ENCODE measurements at places on chromosomes 1 and 21. TPM values are rescaled to one million over a fixed set of nuclear protein-coding genes. Genes with fewer than 3 reads are reported as not detected.

DNA sequence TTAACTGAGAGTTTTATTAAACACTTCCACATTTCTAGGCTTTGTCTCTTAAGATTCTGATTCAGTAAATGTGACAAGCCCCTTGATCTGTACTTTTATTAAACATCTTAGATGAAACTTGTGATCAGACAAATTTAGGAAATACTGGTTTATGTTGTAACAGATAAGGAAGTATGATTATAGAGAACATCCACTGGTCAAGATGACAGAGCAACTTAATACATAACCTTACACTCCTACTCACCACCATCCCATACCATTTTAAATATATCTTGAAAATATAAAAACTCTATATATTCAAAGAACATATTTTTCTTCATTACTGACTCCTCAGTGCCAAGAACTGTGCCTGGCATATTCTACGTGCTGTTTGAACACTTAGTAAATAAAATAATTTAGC, 217.5 kb downstream of the LRRC40 start:
- no peak overlapping the region for H3K27ac ChIP-seq
- DNase-seq = no peak
- H3K36me3 ChIP-seq = no peaks in the 10 kb centered on the region

- no peak overlapping the region for H3K27ac ChIP-seq
- H3K36me3 ChIP-seq = peaks cover 66% of the 10 kb centered on the region
- no peaks in the 10 kb centered on the region for H3K27me3 ChIP-seq
- H3K4me3 ChIP-seq = no peak overlapping the region
- DNase-seq = no peak
- peaks cover 20% of the 10 kb centered on the region for H3K4me1 ChIP-seq
Measured at GRCh38 chr1:111463029-111463683, 10.6 kb upstream of the C1orf162 start.

GRCh38 chr1:153354515-153355193, 3.0 kb upstream of the S100A9 start:
- no peak overlapping the region for H3K27ac ChIP-seq
- H3K36me3 ChIP-seq = no peaks in the 10 kb centered on the region
- no peak overlapping the region for H3K4me3 ChIP-seq
- H3K4me1 ChIP-seq = peaks cover 11% of the 10 kb centered on the region
- peaks cover 24% of the 10 kb centered on the region for H3K27me3 ChIP-seq

Gene HPDL
- total RNA-seq = 16.8 TPM

DNA sequence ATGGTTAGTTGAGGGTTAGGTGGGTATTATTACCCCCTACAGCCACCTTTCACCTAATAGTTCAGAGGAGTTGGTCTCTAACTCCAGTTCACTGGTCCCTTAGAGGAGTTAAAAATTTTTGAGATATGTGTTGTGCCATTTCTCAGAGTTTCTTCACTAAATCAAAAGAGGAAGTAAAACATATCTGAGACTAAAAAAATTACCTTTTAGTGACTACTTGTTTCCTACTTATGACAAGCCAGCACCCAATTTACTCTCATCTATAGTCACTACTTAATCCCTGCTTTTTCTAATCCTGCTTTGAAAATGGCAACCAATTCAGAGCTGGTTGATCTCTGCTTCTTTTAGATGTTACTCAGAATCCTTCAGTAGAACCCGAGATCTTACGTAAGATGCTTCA, 1316.8 kb upstream of the B3GALT2 start:
- H3K4me3 ChIP-seq = no peak overlapping the region
- H3K4me1 ChIP-seq = no peaks in the 10 kb centered on the region
- no peak overlapping the region for H3K27ac ChIP-seq
- H3K27me3 ChIP-seq = no peaks in the 10 kb centered on the region
- no peak for DNase-seq

Gene LORICRIN
- not detected for total RNA-seq

DNA sequence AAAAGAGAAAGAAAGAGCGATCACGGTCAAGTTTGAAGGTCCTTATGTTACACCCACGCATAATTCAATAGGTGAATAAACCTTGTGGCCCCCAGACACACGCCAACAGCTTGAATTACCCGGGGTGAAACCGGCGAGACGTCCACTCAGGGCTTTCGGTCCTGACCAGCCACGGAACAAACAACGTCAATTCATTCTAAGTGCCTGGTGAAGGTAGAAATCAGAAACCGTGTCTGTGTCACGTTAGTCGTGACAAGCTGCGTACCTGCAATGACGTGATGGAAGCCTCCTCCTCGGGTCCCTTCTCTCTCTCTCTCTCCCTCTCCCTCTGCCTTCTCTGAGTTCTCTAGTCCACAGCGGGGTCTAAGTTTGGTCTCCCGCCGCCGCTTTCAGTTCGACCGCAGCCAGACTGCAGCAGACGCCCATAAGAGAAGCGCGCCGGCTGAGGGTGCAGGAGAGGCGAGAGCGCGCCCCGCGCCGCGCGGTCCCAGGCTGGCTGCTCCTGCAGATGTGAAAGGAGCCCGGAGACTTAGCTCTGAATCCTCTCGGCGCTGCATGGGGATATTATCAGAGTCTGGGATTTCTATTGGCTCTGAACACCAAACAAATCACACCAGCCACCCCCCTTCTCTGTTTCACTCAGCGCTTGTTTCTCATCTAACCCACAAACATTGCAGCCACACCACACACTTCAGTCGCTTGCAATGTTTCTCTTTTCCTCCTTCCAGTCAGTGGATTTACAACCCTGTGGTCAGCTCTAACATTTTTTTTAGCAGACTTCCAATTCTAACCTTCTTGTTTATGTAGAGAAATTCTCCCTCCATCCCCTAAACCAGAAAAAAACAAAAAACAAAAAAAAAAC, at the start of gene GREM2:
Gene GREM2, minus strand, starts transcription at position 537 of the 862 bp plus-strand sequence. CDS start 118,680 bp downstream, outside the sequence.
- peak; percentile 49 for DNase-seq
- H3K27ac ChIP-seq = no peak within 1 kb of the TSS
- H3K4me3 ChIP-seq = peak within 1 kb of the TSS; percentile 82
- peaks cover 36% of the 10 kb centered on the region for H3K27me3 ChIP-seq
- peaks cover 30% of the 10 kb centered on the region for H3K4me1 ChIP-seq

Gene COL8A2
- total RNA-seq = 0.08 TPM

DNA sequence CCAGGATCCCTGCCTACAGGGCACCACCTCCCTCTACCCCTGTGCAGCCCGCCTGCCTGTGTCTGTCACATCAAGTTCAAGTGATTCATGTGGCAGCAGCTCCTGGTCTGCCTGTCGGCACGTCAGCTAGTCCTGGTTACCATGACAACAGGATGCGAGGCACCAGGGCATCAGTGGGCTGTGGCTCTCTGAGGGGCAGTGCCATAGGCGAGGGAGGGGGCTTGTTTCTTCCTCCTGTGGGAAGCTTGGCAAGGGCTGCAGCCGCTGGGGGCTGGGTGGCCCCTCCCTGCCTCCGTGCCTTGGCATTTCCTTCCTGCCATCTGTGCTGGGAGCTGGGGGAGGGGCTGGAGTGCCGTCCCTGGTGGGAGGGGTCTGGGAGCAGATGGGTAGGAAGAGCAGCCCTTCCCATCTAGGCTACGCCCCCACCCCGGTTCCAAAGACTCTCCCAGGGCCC, 43.1 kb downstream of the FOXO6 start:
- peak; percentile 46 for DNase-seq
- H3K27ac ChIP-seq = no peak overlapping the region
- H3K36me3 ChIP-seq = no peaks in the 10 kb centered on the region
- H3K4me3 ChIP-seq = no peak overlapping the region

DNA sequence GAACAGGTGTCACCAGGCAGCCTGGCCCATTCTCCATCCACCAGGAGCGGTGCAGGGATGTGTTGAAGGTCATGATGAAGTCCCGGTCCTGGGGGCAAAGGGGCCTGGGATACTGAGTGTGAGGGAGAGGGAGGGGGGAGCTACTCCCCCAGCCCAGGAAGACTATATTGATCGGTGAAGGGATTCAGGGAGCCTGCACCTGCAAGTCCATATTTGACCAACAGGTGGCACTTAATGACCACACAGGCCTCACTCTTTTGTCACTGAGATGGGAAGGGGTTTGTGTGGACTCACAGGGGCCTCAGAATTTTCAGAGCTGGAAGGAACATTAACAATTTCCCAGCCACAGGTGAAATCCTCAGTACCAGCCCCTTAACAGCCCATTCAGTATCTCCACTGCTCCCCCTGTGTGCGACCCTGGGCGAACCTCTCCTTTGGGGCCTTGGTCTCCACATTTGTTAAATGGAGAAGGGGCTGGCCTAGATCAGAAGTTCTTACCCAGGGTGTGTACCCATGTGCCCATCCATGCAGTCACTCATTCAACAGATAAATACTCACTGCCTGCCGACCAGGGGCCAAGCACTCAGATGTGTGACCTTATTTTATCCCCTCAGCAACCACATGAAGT, 55.6 kb downstream of the NKAIN1 start:
- no peak overlapping the region for H3K27ac ChIP-seq
- no peaks in the 10 kb centered on the region for H3K36me3 ChIP-seq
- no peak overlapping the region for H3K4me3 ChIP-seq
- H3K27me3 ChIP-seq = peaks cover 18% of the 10 kb centered on the region
- H3K4me1 ChIP-seq = peaks cover 9% of the 10 kb centered on the region
- peak; percentile 56 for DNase-seq

Gene KCNK1
- total RNA-seq = not detected

Gene ATAD3C
- 1.4 TPM for total RNA-seq

Gene WNT9A
- total RNA-seq = not detected
